ENCODE measurements at places on chromosomes 1 and 21.

GRCh38 chr1:153337980-153338853, 10.4 kb downstream of the PGLYRP4 start:
- DNase-seq, result no peak

- no peak for DNase-seq
These were observed 15.4 kb downstream of the BTG2 start for GRCh38 chr1:203320591-203321272.

- no peak for DNase-seq
These were observed 163.7 kb downstream of the LTN1 start for GRCh38 chr21:28828981-28829380.

DNA sequence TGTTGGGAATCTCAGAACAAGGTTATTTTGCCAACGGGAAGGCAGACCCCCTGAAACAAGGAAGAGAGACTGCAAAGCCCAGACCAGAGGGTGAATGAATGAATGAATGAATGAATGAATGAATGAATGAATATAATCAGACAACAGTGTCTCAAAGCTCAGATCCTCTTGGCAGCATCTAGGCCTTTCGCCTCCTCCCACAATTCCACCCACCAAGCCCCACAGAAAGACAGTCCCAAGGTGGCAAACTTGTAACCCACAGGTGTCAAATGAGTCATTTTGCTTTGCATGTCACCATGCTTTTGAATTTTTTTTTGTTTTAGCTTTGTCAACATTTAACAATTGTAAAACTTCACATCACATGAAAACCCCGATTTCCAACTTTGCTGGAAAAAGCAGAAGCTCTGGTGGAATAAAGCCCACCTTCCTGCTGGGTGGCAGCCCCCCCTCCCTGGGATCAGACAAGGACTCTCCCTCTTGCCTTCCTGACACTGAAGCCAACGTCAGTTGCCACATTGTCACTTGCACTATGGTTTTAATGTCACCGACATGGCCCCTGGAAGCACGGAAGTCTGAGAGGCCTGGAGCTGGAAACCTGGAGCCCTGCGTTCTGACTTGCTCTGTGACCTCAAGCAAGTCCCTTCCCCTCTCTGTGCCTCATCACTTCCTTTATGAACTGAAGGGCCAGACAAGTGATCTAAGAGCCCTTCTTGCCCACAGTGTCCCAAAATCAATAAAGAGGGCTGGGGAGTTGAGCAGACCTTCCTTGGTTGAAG, 134.6 kb upstream of the RUNX3 start:
- no peak for DNase-seq

DNA sequence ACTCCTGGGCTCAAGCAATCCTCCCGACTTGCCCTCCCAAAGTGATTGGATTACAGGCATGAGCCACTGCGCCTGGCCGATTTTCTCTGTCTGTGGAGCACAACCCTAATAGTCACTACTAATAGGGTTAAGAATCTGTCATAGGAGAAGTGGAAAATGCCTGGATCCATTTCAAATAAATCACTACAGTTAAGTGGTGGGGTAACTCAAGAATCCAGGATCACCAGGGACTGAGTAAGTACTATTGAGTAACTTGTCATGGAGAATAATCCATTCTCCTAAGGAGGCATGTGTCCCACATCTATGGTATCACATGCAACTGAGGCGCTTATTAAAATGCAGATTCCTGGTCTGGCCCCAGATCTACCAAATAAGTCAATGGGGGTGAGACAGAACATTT, 53.2 kb downstream of the OPTC start:
- no peak for DNase-seq

DNA sequence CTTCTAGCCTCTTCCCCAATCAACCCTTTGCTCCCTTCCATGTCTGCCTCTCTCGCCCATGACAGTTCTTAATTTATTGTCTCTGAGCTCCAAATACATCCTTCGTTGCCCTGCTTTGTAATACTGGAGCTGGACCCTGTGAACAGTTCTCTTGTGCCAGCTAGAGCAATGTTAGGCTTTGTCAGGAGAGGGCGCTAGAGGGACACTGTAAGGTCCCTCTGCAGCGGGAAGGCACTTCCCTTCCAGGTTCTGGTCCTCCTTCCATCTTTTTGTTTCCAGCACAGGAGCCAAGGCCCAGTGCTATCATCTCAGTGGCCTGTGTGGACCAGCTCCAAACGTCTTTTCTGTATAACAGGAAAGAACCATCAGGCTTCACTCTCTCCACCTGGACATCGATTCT, 95.9 kb downstream of the PTPRU start:
- DNase-seq, result no peak

DNA sequence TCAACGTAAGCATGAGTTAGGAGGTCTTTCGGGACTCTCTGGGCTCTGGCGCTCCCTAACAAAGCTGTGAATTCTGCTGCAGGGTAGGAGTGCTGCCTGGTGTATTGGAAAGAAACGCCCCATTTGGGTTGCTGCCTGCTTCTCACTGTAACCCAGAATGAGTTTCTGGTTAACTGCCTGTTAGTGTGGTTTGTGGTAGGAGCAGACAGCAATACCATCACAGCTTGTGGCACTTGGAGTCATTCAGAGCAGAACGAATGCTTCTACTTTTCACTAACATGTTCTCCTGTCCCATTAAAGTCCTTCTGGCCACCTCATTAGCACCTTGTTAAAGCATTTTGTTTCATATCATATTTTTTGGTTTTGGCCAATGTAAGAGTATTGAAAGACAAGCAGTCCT, 18.1 kb downstream of the MAP3K7CL start:
- DNase-seq, result no peak

GRCh38 chr1:224430511-224431113, 4.0 kb downstream of the WDR26 start:
- no peak for DNase-seq

DNA sequence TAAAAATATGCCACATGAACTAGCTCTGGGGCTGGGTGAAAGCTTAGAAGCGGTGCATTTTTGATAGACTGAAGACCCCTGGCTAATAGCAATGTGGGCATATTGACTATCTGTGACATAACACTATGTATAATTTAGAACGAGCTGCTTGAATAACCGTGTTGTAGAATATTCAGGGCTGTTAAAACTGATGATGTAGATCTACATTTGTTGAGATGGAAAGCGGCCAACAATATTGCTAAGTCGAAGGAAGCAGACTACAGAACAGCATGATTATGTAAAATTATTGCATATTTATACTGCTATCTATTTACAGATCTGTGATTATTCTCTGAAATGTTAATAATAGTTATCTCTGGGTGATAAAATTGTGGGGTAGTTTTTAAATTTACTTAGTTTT, 41.1 kb upstream of the BCL10 start:
- no peak for DNase-seq

DNA sequence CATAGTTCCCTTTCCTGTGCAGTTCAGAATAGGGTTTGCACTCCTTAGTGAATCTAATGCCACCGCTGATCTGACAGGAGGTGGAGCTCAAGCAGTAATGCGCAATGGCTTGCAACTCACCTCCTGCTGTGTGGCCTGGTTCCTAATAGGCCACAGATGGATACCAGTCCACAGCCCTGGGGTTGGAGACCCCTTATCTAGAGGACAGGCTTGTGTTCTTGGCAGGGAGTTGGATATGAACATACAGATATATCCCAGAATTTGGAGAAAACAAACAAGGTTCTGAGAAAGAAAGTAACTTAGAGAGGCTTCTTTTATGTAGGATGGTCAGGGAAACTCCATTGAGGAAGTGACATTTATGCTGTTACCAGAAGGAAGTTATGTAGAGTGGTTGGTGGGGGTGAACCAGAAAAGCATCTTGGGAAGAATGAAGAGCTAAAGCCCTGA, 5.1 kb upstream of the PTPRC start:
- DNase-seq, result no peak

DNA sequence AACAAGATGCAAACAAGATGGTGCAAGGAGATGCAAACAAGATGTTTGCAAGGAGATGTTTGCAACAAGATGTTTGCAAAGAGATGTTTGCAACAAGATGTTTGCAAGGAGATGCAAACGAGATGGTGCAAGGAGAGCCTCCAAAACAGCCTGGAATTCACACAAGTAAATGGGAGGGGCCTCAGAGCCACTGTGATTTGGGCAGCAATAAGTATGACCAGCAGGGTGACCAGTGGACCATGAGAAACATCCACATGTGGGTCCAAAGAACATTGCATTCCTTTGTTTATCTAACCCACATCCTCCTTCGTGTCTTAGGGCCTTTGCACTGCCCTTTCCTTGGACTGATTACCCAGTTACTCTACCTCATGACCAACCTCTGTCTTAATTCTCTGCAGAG, 162.9 kb downstream of the PLPP3 start:
- no peak for DNase-seq

- DNase-seq, result no peak
These were observed 5.3 kb downstream of the PTTG1IP start for GRCh38 chr21:44867999-44868700.

All from retina (tissue), 1 donor.